GM10248 (cell line): ENCODE measurements at places on chromosomes 2 and 18.

DNA sequence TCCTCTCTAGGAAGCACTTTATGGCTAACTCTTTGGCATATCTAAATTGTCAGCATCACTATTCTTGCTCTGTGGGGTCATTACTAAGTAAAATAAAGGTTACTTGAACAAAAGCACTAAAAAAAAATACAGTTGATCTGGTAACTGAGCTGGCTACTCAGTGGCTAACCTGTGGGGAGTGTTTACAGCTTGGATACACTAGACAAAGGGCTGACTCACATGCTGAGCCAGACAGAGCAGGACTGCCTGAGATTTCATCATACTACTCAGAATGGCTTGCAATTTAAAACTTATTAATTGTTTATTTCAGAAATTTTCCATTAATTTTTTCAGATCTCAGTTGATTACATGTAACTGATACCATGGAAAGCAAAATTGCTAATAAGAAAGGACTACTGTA lies 1690.4 kb upstream of the SLC39A10 start:
- no peak for DNase-seq

DNA sequence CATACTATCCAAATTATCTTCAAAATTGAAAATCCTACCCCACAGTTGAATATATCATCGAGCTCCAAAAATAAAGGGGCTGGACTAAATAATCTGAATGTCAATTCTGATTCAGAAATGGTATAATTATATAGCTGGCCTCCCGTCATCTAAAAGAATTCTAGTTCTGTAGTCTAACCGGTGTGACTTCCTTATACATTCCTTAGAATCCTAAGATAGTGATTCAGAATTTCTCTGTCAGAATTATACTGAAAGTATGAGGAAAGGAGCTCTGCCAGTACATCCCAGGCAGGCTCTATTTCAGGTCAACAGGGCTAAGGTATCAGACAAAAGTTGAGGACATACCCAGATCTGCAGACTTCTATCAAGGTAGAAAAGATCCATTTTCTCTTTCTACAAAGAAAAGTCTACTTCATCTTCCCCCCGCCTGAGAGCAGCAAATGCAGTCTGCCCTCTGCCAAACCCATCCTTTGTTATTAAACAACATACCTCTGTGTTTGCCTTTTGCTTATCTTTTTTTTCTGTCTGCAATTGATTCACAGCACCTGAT lies 128.5 kb downstream of the METTL4 start:
- no peak for DNase-seq

GRCh38 chr18:36610258-36610657 lies 218.5 kb downstream of the TPGS2 start:
- no peak for DNase-seq

DNA sequence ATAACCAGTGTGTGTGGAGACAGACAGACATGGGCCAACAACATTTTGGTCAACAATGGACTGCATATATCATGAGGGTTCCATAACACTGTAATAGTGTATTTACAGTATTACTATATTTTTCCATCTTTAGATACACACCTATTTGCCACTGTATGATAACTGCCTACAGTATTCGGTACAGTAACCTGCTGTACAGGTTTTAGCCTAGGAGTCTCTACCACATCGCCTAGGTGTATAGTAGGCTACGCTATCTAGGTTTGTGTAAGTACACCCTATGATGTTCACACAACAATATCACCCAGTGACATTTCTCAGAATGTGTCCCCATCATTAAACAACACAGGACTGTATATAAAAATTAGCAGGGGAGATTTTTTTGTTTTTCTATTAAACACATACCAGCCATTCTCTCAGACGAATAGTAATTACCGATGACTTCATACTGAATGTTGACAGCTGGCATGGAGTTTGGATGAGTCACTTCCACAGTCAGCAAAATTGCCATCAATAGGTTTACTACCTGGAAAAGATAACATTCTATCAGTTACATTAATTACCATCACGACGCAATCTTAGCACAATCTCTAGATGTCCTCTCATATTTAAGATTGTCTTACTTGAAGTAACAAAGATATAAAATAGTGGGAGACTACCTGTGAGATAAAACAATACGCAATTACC lies 10.8 kb downstream of the LAPTM4A start:
- DNase-seq, result no peak

- DNase-seq, result no peak
Measured at GRCh38 chr2:183034806-183035205, 3.5 kb downstream of the NCKAP1 start.

DNA sequence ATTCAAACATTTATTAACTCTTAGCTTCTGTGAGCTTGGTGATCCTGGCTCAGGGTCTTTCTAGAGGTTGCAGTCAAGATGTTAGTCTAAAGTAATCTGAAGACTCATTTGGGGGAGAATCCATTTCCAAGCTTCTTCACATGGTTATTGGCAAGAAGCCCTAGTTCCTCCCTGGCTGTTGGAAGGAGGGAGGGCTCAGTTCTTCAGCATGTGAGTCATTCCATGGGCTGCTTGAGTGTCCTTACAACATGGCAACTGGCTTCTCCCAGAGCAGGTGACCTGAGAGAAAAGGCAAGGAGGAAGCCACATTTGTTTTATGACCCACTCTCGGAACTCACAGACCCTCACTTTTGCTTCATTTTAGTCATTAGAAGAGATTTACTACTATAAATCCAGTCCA lies 10.6 kb upstream of the C2orf74 start:
- DNase-seq, result no peak

DNA sequence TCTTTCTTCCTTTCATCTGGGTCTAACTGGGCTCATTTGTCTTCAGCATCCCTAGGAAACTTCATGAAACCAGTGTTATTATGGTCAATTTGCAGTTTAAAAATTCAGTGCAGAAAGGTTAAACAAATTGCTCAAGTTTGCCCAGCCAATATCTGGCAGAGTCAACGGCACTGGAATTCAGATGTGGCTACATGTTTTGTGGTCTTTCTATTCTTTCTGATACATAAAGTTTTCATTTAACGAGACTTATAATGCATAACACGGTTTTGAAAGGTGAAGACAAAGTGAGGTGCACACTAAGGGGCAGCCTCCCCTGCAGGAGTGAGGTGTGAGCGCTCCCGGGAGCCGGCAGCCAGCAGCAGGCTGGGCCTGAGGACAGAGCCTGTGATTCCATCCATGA lies 164.6 kb downstream of the RTP5 start:
- DNase-seq, result no peak

GRCh38 chr2:55141572-55142413 lies 90.3 kb downstream of the CLHC1 start:
- DNase-seq, result no peak

DNA sequence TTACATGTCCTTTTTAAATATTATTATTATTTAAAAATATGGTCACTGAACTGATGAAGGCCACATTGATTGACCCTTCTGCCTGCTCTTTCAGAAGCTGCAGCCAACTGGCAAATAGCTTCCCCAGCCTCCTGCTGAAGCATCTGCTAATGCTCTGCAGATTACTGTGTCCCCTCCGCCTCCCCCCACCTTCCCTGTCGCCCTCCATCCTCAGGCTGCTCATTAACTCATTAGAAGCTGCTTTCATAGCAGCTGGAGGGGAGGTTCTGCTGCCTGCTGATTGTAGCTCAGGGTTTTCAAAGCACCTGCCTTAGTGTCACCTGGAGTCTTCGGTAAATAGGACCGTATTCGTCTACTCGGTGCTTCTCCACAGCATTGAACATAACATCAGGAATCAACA lies 24.8 kb upstream of the LMAN1 start:
- no peak for DNase-seq

DNA sequence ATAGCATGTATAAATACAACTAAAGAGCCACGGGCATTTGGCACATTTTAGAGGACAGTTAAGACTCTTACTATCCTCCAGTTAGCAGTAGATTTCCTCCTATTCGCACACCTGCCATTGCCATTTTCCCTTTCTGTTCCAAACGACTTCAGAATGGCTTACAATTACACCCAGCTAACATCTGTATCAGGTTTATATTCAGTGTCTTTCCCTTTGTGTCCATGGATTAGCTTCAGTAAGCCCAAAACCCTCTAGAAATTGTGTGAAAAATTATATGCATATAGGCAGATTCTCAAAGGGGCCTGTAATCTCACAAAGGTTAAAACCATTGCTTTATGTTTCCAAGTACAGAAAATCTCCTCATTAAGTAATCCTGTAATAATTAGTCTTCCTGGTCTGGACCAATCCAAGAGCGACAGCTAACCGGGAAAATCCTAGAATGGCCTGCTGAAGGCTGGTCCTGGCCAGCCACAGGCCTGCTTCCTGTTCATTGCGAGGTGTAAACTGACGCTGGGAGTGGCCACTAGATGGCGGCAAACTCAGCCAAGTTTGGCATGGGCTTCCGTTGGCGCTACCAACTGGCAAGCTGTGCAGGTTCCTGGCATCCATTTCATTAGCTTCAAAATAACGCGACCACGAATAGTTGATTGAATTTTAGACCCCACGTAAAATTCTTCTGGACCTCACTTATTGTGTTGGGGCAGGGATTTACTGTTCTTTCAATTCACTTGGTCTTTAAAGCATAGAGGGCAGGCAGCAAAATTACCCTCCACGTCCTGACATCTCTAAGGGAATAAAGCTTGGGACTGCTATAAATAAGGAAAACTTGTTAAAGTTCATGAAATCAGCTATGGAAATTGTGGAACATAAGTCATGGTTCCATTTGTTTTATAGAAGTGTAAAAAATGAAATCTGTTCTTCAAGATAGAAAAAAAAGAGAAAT lies 17.1 kb downstream of the ARHGAP25 start:
- DNase-seq, result peak; percentile 75

DNA sequence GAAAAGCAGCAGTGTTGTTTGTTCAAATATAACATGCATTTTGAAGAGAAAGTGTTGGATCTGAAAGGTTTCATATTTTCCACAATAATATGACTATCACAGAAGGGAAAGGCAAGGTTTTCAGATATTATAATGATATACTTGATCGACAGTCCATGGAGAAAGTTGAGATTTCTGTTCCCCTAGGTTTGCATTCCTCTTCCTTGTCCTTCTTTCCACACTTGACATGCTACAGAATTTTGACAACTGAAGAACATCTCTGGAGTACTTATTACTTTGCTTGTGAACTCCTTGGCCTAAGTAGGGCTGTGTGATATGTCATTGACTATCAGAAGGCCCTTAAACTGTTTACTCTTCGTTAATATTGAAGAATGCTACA lies 46.5 kb downstream of the TMEFF2 start:
- no peak for DNase-seq

- DNase-seq, result no peak
Measured at GRCh38 chr2:232310121-232310520, 68.4 kb upstream of the ALPP start.

DNA sequence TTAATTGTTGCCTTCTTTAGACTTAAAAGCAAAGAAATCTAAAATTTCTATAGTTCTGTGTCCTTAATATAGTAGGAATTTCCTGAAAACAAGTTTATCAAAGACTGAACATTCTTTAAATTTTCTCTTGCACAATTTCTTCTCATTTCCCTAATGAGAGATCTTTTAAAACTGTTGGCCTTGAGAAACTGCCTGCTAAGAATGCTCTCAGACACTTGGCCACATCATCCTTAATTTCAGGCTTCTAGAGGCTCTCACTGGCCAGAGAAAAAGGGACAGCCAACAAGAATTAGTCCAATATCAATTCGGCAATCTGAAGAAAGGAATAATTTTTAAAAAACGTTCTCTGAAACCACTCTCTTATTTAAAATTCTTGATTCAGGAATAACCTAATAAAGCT lies 167.0 kb upstream of the CREB1 start:
- no peak for DNase-seq

- DNase-seq, result no peak
Measured at GRCh38 chr2:151063271-151063670, 198.4 kb downstream of the RBM43 start.

DNA sequence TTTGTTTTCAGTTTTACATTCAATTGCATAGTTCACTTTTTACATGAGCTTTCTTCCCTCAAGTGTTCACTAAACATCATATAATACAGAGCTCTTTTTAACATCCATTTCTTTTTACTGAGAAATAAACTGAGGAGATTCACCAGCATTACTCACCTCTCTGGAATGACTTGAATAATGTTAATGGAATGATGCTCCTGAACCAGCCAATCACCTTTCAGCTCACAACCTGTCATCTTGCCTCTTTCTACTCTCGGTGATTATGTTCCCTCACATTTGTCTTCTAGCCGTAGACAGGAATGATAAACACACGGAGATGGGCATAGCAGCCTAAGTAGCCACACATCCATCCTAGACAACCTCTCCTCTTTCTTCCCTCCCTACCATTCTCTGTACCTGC lies 301.7 kb downstream of the PAX3 start:
- no peak for DNase-seq

- no peak for DNase-seq
Measured at GRCh38 chr2:119158563-119159347, at the start of gene C1QL2. Gene C1QL2 (minus strand): TSS chr2:119158751. CDS start chr2:119158269, 482 bp downstream.

DNA sequence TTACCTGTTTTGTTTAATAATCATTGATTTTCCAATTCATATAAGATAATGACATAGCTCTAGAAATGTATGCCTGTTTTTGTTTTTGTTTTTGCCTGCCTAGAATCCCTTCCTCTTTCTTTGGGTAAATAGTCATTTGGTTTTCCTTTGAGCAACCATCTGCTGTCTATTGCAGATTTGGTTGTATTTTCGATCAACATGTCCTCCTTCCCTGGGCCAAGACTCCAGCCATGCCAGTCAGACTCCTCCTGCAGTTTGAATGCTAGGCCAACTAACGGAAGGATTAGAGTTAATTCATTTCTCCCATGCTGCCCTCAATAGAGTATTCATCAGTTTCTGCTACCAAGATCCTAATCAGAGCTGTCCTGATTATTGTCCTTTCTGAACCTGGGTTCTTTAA lies 67.1 kb downstream of the MAIP1 start:
- no peak for DNase-seq

DNA sequence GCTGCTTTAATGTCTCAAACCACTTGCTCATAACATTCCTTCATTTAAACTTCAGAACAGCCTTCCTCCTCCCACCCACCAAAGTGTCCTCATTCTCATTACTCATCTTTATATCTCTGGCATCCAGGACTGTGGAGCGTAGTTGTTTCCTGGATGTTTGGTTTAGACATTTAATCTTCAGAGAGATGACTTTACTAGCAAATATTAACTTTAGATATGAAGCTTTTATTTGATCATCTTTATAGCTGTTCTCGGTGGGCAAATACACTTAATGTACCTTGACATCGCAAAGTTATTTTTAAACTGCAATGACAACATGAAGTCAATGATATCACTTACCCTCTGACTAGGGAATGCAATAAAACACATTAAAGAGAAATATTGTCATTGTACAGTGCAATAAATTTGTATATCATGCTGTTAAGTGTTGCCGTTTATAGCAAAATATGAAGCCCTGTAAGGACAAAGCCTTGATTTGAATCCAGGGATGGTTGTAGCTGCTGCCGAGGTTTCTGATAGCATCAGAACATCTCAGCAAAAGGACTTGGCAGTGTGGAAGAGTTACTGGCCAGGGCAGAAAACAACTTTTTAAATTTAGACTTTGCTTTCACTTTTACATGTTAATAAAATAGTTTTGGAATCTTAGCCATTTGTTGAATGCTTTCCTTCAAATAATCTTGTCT lies 4.6 kb upstream of the LAMA3 start:
- DNase-seq, result no peak

DNA sequence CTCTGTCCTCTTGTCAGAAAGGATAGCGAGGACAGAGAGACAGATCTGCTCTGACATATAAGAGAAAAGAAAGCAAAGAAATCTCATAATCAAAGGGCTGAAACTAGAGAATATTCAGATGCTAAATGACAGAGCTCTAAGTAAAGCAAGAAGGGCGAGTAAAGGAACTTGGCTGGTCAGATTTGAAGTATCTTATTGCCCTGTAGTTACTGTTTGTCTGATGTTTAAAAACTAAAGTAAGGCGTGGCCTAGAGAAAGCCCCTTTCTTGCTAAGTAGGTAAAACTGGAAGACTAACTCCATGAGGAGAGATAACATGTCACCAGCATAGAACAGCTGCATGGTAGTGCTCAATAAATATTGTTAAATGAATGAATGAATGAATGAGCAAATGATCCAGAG lies 70.0 kb downstream of the CRACDL start:
- no peak for DNase-seq
